ENCODE measurements at places on chromosomes 2 and 18. TPM values are rescaled to one million over a fixed set of nuclear protein-coding genes. Genes with fewer than 3 reads are reported as not detected.

Gene ZDBF2
- 15.1 TPM for total RNA-seq

Gene KRTCAP3
- total RNA-seq: 2.4 TPM

Gene NOL4
- not detected for total RNA-seq

Gene LIMS3
- total RNA-seq: 16.6 TPM

Gene FIGN
- total RNA-seq: 27.8 TPM

All from aorta (tissue), 5 donors.